H7 (cell line): ENCODE measurements at places on chromosomes 11 and 22.

DNA sequence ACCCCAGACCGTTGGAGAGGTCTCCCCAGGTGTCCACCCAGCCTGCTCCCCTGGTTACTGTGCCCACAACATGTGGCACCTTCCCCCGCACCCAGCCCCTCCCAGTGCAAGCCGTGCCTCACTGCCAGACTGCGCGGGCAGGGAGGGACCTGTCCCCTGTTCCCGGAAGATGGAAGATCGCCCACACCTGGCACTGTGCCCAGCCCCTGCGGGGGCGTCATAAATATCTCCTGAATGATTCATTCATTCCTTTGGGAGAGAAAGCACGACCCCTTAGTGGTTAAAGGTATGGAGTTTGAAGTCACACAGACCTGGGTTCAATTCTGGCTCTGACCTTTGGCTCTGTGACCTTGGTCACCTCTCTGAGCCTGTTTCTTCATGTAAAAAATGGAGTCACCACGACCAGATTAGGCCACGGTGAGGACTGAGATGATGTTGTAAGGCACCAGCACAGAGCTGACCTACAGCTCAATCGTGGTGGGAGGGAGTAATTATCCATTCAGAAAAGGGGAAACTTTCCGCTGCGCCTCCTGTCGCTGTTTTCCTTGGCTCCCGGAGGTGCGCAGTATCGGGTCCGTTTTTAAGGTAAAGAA, 497 bp upstream of the SYT12 start:
- no peak for DNase-seq

DNA sequence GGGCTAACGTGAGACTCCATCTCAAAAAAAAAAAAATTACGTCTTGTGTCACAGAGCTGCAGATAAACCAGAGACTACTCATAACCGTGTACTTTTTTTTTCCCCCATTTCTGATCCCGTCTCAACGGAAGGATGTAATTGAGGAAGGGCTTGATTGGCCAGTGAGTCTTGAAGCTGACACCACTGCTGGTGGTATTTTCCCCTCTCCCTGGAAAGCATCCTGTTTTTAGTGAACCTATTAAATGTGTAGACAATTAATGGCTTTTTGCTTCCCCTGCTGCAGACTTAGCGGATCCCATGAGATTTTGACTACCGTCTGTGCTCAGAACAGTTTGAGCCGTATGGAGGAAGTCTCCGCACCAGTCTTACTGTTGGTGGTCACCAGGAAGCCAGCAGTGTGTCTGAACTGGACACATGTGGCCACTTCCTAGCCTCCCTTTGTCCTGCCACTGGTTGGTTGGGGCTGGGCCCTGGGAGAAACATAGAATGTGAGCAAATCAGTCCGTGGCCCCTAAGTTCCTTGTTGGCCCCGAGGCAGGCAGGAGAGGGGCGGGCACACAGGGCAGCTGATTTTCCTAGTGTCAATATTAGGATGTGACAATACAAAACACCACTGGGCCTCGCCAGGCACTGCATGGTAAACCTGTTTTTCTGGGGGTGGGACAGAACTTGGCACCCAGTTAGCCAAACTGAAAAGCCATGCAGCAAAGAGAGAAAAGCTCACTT, 3.1 kb downstream of the BIK start:
- DNase-seq = no peak

GRCh38 chr11:68979931-68980775, 633 bp downstream of the MRGPRD start:
- peak; percentile 56 for DNase-seq

GRCh38 chr11:60797846-60798630, 12.9 kb downstream of the MS4A10 start:
- DNase-seq = no peak

DNA sequence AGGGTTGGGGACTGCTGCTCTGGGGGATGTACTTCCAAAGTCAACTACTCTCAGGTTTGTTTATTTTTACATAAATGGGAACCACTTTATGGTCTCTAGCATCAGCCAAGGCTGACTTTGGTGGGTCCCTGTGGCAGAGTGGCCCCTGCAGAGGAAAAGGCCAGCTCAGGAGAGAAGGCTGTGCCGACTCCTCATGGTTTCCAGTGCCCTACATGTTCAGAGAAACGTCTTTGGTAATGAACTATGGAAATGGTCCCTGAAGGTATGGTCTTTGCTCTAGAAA, 3.0 kb upstream of the ZDHHC8 start:
- no peak for DNase-seq

GRCh38 chr11:123461164-123461563, 31.1 kb downstream of the GRAMD1B start:
- DNase-seq = no peak

GRCh38 chr11:8371516-8371884, 107.8 kb upstream of the LMO1 start:
- DNase-seq = no peak

GRCh38 chr22:47813661-47814060, 1051.2 kb downstream of the TBC1D22A start:
- no peak for DNase-seq

- DNase-seq = peak; percentile 0
These were observed 233.0 kb downstream of the FAM76B start for GRCh38 chr11:95556342-95557163.

DNA sequence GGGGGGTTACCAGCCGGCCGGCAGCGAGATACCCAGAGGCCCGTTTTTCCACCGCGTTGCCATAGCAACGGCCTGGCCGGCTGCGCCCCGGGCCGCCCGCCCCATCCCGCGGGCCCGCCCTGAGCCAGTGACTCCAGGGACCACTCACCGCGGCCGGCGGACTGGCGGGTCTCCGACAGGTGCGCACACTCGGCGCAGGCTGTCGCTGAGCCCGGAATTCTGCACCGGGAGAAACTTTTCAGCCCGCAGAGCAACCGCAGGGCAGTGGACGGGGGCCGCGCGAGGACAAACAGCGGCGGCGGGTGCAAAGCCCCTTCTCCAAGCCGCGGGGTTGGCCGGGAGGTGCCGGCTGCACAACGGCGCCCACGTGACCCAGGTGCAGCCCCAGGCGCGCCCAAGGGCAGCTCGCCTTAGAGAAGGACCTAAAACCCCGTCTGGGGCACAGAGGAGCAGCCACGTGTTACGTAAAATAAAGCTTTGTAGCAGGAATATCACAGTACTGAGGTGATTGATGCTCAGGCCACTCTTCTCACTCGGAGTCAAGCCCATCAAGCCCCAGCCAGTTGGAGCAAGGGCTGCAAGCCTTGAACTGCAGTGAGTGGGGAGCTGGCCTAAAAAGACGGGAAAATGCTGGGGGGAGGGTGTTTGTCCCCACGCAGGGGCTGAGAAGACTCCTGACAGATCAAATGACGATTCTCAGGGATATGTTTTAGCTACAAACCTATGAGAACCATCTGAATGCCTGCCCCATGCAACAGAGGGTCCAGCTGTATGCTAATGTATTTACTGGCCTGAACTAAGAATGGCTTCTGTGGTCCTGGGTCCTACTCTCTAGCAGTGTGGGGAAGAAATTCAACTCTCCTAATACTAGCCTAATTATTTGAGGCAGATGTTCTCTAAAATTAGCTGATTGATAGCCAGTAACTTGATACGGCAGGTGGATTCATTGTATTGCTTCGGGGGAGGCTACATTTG, at the start of gene STK33:
Gene STK33, minus strand, starts transcription at position 294 of the 975 bp plus-strand sequence. CDS start 119,323 bp downstream, outside the sequence.
- DNase-seq = peak; percentile 94

DNA sequence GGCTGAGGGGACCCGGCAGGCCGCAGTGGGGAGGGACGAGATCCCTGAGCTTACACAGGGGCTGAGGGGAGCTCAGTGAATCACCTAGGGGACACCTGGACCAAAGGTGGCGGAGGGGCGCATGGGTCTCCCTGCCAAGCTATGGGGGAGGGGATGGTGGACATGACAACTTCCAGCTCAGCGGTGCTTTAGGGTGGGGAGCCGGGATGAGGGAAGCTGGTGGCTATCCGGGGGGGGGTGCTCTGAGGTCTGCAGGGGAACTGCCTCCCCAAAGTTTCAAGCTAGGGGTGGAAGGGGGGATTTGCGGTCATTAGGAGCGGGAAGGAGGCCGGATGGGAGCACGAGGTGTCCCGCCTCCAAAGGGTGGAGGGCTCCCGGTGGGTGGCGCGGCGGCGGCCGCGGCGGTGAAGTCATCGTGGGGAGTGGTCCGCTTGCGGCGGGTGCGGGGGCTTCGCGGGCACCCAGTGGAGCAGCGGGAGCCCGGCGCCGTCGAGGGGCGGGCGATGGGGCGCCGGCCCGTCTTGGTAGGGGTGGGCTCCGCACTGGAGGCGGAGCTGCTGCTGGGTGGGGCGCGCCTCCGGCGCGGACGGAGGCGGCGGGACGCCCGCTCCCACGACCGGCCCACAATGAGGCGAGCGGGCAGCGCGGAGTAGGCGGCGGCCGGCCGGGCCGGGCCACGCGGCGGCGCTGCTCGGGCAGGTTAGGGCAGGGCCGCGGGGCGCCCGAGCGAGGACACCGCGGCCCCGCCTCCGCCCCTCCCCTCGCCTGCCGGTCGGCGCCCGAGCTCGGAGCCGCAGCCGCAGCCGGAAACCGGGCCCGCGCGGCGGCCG, at the start of gene MICALL1:
Gene MICALL1, plus strand, starts transcription at position 764 of the 830 bp plus-strand sequence. CDS start 126 bp downstream, outside the sequence.
- DNase-seq = peak; percentile 98

DNA sequence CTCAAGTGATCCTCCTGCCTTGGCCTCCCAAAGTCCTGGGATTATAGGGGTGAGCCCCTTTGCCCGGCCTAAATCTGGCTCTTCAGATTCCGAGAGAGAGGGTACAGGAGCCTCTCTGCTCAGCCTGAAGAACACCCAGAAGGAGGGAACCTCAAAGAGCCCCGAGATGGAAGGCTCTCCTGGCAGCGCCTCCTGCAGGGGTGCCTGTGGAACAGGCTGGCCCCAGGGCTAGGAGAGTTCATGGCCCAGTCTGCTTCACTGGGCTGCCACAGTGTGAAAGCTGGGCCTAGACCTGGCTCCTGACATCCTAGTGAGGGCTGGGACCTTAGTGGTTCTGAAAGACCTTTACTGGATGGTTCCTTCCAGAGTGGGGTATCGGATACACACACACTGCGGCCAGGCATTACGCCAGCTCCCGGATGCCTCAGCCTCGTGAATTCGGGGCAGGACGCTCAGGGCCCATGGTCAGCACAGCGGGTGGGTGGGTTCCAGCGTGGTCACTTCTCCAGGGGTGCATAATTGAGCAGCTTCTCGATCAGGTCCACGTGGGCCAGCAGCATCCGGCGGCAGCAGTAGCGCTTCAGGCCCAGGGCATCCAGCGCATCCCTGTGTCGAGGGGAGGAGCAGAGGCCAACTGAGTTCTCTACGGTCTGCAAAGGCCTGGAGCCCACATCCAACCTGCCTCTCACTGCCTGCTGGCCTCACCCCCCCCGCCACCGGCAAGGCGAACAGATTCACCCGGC, 2.3 kb downstream of the POLR2L start:
- peak; percentile 79 for DNase-seq
